SJSA1 (cell line): ENCODE measurements at places on chromosomes 3 and 15.
A peak's percentile ranks its signal among the peaks of the same experiment; 100 is the strongest.

GRCh38 chr3:99626417-99626788 is 12.0 kb upstream of the COL8A1 start:
- no peak for DNase-seq

GRCh38 chr3:77158730-77159581 is 119.1 kb downstream of the ROBO2 start:
- no peak for DNase-seq

- DNase-seq = no peak
These were observed 592.7 kb upstream of the NAALADL2 start for GRCh38 chr3:174266476-174266875.

GRCh38 chr15:89787944-89788343 is 11.8 kb downstream of the MESP2 start:
- DNase-seq = no peak

- no peak for DNase-seq
These were observed 22.7 kb downstream of the EBLN2 start for GRCh38 chr3:73084170-73084569.

GRCh38 chr3:17138246-17139039 is 253.7 kb downstream of the PLCL2 start:
- no peak for DNase-seq

DNA sequence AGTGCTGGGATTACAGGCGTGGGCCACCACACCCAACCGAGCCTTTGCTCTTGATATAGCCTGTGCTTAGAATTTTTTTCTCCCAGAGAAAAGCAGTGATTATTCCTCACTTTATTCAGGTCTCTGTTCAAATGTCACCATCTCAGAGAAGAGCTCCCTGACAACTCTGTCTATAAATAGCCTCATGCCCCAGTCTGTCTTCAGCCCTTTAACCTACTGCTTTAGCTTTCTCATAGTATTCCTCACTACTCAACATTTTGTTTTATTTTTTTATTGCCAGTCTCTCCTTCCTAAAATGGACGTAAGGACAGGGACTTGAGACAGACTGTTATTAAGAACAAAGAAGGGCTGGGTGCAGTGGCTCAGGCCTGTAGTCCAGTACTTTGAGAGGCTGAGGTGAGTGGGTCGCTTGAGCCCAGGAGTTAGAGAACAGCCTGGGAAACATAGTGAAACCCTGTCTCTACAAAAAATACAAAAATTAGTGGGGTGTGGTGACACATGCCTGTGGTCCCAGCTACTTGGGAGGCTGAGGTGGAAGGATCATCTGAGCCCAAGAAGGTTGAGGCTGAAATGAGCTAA is 78.7 kb upstream of the TTBK2 start:
- no peak for DNase-seq

GRCh38 chr3:182917134-182917533 is 63.2 kb downstream of the DCUN1D1 start:
- no peak for DNase-seq

- no peak for DNase-seq
These were observed 11.2 kb upstream of the SEMA5B start for GRCh38 chr3:123038751-123039150.

- peak; percentile 49 for DNase-seq
These were observed 118.6 kb upstream of the PRICKLE2 start for GRCh38 chr3:64343689-64344430.

DNA sequence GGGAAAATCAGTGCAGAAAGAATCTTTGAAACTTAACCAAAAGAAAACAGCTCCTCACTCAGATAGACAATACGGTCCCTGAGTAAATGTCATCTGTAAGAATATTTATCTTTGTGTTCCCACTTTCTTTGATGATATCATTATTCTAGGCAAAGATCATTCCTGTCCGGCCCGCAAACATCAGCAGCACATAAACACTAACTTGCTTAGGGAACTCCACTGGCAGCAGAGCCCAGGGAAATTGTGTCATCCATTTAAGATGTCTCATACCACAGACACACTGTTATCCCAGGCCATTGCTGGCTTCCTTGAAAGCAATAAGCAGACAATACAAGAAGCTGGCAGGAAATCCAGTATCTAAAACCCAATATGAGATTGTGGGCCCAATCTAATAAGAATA is 20.1 kb upstream of the CD96 start:
- DNase-seq = peak; percentile 48

GRCh38 chr3:110813541-110813940 is 258.1 kb upstream of the NECTIN3 start:
- DNase-seq = no peak

DNA sequence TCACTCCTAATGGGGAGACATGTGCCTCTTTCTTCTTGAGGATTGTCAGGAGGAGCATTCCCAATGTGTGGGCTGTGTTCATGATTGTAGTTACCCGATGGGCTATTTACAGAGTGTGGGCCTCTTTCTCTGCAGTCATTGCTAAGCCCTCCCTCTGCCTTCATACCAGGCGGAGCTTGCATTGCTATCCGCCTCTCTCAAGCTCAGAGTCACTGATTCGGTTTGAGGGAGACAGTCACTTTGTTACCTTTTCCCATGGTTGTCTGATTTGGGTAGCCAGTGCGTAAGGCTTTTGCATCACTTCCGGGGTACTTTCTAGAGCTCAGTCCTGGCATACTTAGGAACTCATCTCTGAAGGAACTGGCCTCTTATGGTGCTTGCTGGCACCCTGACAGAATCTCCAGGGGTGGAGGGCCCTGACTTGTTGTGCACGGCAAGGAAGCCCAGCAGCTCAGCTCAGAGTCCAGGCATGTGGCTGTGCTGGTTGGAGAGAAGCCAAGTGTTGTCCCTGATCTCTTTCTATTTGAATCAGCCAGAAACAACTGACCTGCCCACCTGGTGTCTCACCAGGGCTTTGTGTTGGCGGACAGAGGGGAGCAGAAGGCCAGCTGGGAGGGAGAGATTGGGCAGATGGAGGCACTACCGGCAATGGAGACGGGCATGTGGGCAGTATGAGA is 79.8 kb downstream of the EPHB1 start:
- DNase-seq = no peak

DNA sequence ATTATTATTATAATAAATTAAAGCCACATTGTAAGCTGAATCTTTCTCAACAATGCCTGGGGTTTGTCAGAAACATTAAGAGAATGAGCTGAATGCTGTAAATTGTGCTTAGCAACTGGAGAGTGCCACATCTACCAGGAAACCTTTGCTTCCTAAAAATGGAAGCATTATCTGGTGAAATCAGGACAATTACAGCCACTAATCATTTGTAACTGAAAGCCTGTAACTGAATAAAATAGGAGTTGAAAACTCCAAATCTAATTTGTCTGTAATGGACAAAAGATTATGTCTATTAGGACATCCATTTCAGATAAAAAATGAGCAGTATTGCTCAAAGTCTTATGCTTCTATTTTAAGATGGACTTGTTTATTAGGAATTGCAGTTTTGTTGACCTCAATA is 32.2 kb downstream of the EIF1B start:
- DNase-seq = no peak

DNA sequence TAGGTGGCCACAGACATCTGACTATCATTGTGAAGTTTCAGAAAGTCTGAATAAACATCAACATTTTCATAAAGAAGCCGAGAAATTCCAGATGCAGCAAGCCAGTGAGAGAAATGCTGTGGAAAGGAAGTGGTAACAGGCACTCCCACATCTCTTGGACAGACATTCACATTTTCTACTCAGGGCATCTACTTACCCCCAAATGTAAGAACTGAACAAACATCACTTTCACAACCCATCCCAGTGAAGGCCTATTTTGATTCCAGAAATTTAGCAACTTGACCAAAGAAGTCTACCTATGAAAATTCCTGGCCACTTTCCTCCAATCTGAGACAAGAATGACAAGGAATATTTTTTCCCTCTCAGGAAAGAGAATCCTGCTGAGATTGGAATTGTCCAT is 224.8 kb upstream of the DCBLD2 start:
- DNase-seq = no peak

GRCh38 chr3:46372492-46373359 is 2.0 kb downstream of the CCR5 start:
- DNase-seq = no peak

- no peak for DNase-seq
These were observed 29.6 kb upstream of the CP start for GRCh38 chr3:149251186-149251585.

- DNase-seq = no peak
These were observed 255.7 kb upstream of the GRM7 start for GRCh38 chr3:6605227-6605626.

DNA sequence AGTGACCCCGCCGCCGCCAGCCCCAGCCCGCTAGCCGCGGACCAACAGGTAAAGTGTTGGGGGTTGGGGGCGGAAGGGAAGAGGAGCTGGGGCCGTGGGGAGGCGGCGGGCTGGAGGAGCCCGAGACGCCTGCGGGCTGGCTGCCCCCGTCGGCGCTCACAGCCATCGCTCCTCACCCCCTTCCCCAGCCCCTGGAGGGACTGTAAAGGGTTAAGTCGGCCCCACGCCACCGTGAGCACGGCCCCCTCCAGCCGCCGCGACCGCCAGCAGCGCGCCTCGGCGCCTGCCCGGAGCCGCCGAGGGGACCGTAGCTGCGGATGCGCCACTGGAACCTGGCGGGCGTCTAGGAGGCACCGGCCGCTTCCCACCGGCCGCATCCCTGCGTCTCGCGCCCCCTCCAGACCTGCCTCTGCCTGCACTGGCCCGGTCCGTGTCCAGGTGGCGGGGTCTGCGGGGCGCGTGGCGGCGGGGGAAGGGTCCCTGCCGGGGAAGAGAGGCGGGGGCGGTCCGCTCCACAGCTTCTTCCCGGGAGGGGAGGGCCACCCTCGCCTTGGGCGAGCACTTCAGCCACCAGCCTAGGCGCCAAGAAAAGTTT is 522 bp downstream of the MED12L start:
- no peak for DNase-seq

DNA sequence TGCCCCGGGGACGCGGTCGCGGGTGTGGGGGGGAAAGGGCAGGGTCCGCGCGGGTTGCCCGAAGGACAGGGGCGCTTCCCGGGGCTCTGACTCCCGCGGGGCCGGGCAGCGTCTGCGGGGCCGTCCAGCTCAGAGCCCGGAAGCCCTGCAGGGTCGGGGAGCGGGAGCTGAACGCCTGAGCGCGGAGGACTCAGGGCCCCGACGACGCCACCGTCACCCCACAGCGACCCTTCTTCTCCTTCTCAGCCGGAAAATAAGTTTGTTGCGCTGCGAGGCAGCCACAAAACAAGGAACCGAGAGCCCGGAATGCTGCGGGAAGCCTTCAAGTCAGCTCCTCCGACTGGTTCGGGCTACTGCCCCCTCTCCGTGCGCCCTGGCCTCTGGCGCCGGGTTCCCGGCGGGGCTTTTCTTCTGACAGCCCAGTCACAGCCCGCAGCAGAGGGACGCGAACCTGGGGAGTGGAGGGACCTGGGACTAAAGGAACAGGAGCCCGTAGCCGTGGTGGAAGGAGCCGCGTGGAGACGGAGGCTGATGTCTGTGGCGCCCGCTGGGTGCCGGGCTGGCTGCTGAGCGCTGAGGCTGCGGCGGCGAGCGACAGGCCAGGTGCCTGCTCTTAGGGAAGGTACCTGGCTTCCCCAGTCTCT is 484 bp downstream of the CNTN4 start:
- no peak for DNase-seq

GRCh38 chr3:180534828-180535227 is 67.1 kb upstream of the TTC14 start:
- DNase-seq = no peak

GRCh38 chr3:45524565-45524964 is 70.0 kb upstream of the LIMD1 start:
- no peak for DNase-seq

GRCh38 chr15:73796331-73796831 is 43.2 kb upstream of the INSYN1 start:
- no peak for DNase-seq

DNA sequence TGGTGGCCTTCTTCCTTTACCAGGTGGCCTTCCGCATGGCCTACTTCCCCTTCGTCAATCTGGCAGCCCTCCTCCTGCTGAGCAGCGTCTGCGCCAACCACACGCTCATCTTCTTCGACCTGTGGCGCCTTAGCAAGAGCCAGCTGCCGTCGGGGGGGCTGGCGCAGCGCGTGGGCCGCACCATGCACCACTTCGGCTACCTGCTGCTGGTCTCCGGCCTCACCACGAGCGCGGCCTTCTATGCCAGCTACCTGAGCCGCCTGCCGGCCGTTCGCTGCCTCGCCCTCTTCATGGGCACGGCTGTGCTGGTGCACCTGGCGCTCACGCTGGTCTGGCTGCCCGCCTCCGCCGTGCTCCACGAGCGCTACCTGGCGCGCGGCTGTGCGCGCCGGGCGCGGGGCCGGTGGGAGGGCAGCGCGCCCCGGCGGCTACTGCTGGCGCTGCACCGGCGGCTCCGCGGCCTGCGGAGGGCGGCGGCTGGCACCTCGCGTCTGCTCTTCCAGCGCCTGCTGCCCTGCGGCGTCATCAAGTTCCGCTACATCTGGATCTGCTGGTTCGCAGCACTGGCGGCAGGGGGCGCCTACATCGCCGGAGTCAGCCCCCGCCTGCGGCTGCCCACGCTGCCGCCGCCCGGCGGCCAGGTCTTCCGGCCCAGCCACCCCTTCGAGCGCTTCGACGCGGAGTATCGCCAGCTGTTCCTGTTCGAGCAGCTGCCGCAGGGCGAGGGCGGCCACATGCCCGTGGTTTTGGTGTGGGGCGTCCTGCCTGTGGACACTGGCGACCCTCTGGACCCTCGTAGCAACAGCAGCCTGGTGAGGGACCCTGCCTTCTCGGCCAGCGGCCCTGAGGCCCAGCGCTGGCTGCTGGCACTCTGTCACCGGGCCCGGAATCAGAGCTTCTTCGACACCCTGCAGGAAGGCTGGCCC is 9.9 kb downstream of the DISP2 start:
- DNase-seq = peak; percentile 71

GRCh38 chr3:11288786-11289637 is 16.8 kb downstream of the ATG7 start:
- peak; percentile 51 for DNase-seq

- DNase-seq = no peak
These were observed 63.9 kb downstream of the CERS3 start for GRCh38 chr15:100464888-100465287.

DNA sequence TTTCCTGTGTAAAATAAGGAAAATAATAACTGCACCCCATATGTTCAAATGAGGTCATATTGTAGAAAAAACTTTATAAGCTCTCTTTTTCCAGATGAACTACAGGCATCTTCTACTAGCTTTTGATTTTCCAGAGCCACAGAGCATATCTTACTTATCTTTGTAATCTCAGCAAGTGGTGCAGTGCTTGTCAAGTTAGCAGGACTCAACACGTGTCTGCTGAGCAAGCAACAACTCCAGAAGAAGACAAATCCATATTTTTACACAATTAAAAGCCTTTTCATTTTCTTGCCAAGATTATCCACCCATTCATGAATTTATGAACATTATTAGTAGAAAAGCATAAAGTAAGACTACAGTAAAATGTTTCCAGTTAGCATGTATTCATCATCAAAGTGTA is 14.4 kb upstream of the TSC22D2 start:
- no peak for DNase-seq

- no peak for DNase-seq
These were observed 190.7 kb upstream of the NDN start for GRCh38 chr15:23877502-23878412.

- DNase-seq = no peak
These were observed 278.4 kb downstream of the MFSD1 start for GRCh38 chr3:159080256-159080655.

GRCh38 chr15:71559098-71559497 is 251.3 kb upstream of the NR2E3 start:
- DNase-seq = peak; percentile 90

GRCh38 chr15:70936326-70936725 is 43.7 kb downstream of the LRRC49 start:
- DNase-seq = no peak
